ENCODE measurements at places on chromosomes 12 and 14.

- no peak for DNase-seq
These were observed 643.8 kb upstream of the ALG10B start for GRCh38 chr12:37672655-37673260.

DNA sequence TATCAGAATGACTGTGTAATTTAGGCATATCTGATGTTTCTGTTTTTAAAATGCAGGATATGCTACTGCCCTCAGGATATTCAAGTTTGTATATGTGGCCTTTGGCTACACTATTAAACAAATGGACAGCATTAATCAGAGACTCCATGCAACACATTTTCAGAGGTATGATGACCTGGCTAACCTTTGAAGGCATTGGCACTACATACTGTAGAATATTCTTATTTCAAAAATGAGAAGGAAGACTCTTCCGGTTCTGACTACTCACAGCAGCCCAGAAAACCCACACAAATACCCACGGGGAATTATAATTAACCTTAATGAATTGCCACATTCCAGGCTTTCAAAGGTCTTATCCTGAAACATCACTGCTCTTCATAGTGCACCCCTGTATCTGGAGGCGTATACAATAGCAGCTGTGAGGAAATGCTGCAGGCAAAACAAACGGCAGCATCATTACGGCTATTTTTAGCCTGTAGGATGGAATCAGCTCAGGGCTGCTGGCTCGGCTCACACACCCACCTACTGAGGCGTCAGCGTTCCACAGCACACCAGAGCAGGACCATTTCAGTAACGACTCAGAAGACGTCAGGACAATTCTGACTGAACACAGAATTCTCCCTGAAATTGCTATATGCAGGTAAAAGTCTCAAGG is 648.5 kb downstream of the RPS29 start:
- no peak for DNase-seq

DNA sequence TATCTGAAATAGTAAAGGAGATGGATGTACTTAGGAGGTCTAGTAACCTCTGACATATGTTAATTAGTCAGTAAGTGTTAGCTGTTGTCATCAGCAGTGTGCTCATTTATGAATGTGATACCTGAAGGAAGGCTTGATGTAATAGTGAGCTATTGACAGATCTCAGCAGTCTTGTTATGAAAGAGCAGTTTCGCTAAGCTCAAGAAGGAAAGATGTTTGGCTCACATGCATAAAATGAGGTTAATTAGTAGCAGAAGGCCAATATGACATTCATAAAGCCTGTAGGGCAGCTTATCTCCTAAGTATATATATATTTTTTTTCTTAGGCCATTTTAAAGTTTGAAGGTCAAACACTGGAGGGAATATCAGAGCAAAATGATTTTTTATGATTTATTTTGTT is 2.8 kb downstream of the FAM234B start:
- no peak for DNase-seq

DNA sequence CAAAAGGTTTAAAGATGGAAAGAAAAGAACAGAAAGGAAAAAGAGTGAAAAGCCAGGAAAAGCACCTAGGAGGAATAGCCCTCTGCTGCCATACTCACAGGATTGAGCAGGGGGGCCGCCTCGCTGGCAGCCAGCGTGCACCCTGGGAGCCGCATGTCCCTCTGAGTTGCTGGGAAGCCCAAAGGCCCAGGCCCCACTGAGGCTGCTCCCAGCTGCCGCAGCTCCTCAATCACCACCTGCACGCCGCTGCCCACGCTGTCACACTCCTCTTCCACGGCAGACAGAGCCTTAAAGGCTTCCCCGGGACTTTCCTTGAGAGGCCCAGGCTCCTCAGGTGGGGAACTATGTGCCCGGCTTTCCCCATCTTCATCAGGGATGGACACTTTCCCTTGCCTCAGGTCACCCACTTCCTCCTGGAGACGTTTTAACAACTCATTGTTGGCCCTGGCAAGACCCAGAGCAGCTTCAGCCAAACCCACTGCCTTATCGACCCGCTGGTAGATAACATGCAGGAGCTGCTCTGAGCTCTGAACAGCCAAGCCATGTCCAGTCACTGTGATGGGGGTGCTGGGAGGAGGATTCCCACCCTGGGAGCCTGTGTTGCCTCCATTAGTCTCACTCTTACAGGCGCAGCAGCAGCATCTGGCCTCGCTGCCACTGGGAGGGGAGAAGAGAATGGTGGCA is 11.5 kb downstream of the C14orf93 start:
- no peak for DNase-seq

DNA sequence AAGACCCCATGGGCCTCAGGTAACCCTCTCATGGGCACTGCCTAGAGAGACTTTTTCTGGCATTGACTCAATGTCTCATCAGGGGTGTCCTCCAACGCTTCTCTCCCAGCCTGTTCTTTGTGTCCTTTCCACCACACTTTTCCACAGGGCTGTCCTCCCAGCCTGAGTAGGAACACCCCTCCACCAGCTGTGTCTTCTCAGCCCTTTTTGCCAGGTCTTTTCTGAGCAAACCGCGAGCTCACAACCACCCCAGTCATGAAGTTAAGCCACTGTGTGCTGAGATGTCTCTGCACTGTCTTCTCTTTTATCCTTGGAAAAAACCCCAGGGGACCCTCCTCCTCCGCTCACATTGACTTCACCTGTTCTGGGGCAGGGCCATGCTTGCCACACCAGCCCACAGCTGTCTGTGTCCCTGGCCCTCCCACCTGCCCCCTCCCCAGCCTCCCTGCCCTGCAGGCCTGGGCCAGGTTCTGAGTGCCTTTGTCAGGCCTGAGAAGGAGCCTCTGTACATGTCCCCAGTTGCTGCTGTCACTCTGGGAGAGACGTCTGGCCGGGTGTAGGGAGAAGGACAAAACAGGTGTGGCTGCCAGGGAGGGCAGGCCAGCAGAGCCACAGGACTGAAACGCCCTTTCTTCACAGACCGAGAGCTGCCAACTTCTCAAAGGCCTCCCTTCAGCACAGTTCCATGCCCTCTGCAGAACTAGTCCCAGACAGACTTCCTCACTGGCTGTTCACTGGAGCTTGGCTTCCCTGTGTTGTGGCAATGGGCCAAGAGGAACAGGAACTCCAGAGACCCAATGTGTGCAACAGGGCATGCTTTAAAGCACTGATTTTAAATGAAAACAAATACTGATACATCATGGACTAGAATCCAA is 50.5 kb upstream of the PNMA1 start:
- DNase-seq, result peak; percentile 42

All from skin of body (tissue), 3 donors.